ENCODE measurements at places on chromosomes 1 and 21.

DNA sequence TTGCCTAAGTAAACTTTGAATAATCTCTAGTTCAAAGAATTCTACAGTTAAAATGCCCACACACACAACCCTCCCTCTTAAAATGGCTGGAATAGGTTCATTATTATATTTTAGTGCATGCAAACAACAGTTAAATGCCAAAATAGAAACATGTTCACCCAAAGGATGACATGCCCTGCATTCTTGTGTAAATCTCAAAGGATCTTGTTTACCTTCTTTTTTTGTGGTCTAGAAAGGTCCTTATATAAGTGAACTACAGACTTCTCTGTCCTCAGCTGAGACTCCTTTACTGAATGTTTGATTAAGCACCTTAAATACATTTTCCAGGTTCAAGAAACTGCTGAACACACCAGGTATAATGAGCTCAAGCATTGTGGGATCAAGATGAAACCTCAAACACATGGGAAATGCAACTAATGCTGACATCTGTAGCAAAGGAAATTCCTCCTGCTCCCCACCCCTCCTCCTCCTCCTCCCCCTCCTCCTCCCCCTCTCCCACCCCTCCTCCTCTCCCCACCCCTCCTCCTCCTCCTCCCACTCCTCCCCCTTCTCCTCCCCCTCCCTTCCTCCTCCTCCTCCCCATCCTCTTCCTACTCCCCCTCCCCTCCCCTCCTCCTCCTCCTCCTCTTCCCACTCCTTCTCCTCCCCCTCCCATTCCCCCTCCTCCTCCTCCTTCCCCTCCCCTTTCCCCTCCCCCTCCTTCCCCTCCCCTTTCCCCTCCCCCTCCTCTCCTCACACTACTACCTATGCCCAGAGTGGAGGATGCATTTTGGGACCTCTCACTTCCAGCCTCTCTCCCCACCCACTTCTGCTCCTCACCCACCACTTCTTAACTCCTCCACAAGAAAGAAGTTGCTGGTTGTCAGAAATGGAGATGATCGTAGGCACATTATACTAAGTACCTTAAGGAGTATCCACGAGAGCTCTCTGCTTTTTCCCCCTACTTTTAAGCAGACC, 233.9 kb downstream of the MRPL39 start:
- no peak for DNase-seq

DNA sequence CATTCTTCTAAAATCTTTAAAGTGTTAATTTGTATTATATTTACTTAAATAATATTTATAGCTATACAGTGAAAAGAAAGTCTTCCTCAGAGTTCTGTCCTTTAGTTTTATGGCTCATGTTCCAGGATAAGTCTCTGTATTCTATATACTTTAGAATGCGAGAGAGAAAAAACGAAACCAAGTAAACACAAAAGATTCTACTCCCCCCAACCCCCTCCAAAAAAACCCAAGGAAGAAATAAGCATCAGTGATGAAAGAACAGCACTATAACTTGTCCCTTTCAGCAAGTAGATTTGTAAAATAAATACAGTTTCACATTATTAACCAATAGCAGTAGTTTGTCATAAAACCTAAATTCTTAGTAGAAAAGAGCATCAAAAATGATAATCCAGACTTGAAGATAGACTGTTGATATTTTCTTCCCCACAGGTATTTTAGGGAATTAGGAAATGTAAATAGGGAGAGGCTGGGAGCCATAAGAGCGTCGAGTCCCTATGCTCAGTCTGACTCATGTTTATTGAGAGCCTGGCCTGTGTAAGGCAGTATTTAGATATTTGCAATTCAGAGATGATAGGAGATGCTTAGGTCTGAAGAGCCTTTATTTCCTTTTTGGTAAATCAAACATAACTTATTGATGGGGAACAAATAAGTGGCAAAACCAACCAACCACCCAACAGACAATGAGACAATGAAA, 35.5 kb downstream of the CDC14A start:
- DNase-seq = no peak

DNA sequence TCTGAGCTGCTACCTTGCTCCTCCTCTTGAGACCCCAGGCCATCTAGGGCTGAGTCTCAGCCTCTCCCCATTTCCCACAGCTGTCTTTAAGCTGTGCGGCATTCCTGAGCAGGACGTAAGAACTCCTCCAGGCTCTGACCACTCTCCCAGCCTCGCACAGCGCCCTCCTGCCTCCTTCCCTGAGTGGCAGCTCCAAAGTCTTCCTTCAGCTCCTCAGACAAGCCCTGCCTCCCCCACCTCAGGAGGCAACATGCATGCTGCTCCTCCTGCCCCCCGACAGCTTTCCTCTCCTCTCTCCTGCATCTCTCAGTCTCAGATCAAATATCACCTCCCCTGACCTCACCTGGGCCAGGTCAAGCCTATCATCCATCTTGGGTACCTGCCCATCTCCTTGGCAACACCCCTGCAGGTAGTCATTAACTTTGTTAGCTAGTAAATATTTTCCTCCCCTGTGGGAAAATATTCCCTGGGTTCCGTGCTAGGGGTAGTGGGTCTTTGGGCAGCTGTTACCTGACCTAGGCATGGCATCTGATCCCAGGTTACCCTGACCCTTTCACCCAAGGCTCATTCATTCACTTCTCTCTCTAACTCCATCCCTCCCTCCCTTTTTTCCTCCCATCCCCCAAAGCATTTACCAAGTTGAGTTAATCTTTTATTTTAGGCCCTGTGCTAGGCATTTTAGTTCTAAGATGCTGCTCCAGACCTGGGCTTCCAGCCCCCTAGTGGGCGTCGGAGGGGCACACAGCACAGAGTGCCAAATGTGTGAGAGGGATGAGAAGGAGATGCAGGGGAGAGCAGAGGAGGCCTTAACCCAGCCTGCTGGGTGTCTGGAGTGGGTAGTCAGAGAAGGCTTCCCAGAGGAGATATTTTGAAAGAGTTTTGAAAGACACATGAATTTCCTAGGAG, 419.9 kb downstream of the PTPRU start:
- DNase-seq = no peak

DNA sequence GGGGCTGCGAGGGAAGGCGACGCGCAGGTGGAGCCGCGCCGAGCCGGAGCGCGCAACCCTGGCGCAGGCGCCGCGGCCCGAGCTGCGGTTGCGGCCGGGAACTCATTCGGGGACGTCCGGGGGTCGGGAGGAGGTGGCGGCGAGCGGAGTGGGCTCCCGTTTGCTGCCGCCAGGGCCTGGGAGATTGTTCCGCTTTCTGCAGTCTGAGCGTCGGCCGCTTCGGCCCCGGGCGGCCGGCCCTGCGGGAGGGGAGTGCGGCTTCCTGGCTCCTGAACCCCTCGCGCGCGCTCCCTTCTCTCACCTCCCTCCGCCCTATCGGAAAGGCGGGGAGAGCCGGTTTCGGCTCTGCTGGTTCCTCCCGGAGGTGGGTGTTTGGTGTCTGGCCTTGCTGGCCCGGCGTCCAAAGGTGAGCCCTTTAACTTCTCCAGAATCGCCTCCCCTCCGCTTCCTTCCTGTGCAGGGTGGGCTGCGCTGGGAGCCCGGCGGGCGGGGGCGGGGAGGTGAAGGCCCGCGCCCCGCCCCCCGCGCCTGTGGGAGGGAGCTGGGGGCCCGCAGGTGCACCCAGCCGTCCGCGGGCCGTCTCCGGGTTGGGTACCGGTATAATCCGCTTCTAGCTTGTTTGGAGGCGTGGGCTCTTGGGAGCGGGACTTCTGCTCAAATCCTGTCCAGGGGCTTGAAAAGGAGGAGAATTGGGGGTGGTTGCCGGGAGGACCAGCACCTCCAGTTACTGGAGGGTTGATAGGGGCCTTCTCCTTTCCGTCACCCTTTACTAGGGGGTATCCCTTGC, 683 bp downstream of the LRRC8D start:
- DNase-seq = peak; percentile 72

- no peak for DNase-seq
Measured at GRCh38 chr1:246659594-246660140, 64.5 kb upstream of the SCCPDH start.

DNA sequence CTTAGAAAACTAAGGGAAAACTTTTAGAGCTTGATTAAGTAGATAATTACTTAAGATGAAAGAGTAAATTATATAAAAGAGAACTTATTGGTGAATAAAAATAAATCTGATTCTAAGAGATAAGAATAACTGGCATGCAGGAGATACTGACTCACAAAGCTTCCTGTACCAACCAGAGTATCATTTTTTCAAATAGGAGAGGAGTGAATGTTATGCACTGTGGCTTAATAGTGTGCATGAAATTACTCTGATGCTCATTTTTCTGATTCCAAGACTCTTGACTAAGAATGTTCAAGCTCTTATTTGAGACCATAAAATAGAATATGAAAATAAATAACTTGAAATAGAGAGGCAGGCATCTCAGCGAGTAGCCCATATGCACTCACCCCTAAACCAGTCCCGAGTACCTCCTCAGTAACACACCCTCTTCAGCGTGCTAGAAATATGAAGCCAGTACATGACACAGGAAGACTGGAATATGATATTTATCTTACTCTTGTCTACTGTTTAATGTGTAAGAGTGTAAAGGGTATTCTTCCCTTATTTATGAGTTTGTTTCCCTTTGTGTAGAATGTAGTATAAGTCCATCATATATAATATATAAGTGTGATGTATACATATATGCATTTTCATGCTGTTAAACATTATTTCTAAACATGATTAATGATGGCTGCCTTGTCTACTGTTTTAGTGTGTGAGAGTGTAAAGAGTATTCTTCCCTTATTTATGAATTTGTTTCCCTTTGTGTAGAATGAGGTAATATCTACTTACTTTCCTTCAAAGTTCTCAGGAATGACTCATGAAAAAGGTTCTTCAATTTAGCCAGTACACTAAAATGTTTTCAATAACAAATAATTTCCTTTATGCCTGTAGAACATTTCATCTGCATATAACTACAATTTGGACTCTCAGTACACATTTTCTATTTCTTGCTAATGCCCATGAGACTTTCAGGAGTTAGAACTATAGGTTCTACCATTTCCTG, 99.2 kb upstream of the PALMD start:
- no peak for DNase-seq

- no peak for DNase-seq
Measured at GRCh38 chr1:161902182-161902581, 121.5 kb downstream of the OLFML2B start.

- DNase-seq = no peak
Measured at GRCh38 chr1:242184955-242185354, 186.1 kb upstream of the MAP1LC3C start.

DNA sequence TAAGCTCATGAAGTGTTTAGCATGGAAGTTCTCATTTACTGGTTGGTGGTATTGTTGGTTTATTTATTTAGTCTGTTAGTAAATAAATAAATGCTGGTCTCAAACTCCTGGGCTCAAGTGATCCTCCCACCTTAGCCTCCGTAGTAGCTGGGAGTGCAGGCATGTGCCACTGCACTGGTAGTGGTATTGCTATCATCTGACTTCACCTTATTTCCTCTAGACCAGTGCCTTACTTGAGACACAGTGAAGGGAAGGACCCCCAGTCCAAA, 1.4 kb upstream of the SLC2A1 start:
- DNase-seq = no peak

- DNase-seq = no peak
Measured at GRCh38 chr1:175155473-175155856, 37.1 kb downstream of the KIAA0040 start.

- no peak for DNase-seq
Measured at GRCh38 chr1:112698366-112699310, 8.3 kb downstream of the RHOC start.

DNA sequence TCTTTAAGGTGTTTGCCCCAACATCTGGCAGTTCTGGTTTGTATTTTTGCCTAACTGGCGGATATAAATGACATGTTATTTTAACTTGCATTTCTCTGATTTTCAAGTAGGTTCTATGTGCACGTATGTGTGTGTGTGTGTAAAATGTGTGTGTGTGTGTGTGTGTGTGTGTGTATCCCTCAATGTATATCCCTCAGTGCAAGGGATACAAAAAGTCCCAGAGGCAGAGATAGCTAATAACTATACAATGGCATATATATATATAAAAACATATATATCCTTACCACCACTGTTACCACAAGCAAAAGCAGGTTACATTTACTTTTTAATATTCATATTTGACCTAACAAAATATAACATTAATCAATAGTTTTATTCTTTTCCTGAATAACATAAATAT, 95.0 kb upstream of the NR5A2 start:
- DNase-seq = no peak

DNA sequence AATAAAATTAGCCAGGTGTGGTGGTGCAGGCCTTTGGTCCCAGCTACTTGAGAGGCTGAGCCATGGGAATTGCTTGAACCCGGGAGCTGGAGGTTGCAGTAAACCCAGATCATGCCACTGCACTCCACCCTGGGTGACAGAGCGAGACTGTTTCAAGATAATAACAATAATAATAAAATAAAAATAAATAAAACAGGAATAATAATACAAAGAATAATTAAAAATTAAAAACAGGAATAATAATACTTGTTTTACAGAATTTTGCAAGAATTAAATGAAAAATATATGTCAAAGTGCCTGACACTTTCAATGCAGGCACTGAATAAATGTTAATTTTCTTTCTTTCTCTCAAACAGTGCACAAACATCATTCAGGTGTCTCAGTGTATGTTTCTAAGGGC, 26.5 kb upstream of the CTH start:
- no peak for DNase-seq

GRCh38 chr1:192669174-192669573, 33.2 kb downstream of the RGS13 start:
- no peak for DNase-seq

- no peak for DNase-seq
Measured at GRCh38 chr1:153679337-153680119, 1.0 kb downstream of the NPR1 start.

GRCh38 chr1:43034778-43035177, 76.1 kb upstream of the SLC2A1 start:
- peak; percentile 8 for DNase-seq

GRCh38 chr1:84078842-84079202, 65.2 kb upstream of the PRKACB start:
- DNase-seq = no peak

Data from MV-4-11 (cell line).